Activated CD8-positive, alpha-beta T cell treated with anti-CD3 and anti-CD28 coated beads, Interleukin-2, amount 10 ng/mL, durations not matched to agents 7 days and 5 days (primary cell): ENCODE measurements at places on chromosomes 13 and 19. TPM values are rescaled to one million over a fixed set of nuclear protein-coding genes. Genes with fewer than 3 reads are reported as not detected.

Gene EXOC3L2
- total RNA-seq: not detected

Gene IQCN
- 4.2 TPM for total RNA-seq

Gene KLK2
- not detected for total RNA-seq

Gene VAV1
- total RNA-seq: 122 TPM

Gene COG6
- total RNA-seq: 26.0 TPM

Gene SEMA6B
- not detected for total RNA-seq

Gene KLK15
- total RNA-seq: not detected

Gene ATXN8OS
- total RNA-seq: not detected

Gene UBE2L5
- not detected for total RNA-seq

Gene COL5A3
- total RNA-seq: 0.18 TPM

Gene CCDC70
- total RNA-seq: not detected

Gene GRK1
- total RNA-seq: 0.05 TPM

Gene LRG1
- total RNA-seq: not detected

Gene ZNF135
- 1.2 TPM for total RNA-seq

Gene RANBP3
- total RNA-seq: 82.2 TPM

Gene CALR3
- not detected for total RNA-seq

DNA sequence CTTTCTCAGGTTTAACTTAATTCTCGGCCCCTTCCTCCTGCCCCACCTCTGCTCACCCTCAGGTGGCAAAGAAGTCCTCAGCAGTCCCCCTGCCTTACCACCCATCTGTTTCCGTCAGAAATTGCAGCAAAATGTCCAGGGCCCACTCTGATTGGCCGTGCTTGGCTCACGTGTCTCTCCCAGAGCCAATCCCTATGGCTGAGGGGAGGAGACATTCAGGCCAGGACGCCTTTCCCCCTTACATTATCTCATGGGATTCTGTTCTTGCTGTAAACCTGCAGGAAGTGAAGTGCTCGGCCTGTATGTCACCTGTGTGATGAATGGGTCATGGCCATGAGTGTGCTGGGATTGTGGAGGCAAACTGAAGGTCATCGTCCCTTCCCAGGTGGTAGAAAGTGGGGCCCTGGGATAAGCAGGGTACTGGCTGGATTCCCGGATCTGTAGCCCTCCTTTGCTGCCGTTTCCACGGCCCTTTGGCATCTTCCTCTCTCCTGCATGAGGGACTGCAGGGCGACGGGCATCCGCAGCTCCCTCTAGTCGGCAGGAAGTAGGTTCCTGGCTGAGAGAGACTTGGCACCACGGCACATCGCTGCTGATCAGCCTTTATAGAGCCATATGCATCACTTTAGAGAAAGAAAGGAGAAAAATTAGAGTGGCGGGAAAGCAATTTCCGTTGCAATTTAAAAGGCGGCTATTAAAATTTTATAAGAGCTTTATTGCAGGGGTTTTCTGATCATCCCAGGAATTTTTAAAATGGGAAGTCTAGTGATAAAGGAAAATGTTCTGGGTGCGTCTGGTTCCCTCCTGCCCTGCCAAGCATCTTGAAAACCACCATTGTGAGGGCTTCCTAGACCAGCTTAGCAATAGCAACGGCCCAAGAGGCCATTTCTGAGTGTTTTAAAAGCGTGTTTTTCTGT lies 118.2 kb downstream of the SIPA1L3 start:
- no peak for DNase-seq

- DNase-seq: no peak
These were observed 10.2 kb downstream of the TSC22D1 start for GRCh38 chr13:44565881-44566280.

DNA sequence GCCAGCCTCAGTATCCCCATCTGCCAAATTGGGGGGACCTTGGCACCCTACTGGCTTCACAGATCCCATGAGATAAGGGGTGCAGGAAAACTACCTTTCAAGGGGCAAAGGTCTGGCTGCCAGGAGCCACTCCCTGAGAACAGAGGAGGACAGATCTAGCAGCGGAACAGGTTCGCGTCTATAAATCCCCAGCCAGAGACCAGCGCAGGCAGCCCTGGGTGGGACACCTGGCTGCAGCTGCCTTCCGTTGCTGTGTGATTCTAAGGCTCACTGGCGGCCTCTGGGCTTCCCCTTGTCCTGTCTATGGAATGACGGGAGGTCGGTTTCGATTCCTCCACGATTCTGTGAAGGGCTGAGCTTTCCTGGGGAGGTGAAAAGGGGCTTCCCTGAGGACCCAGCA lies 7.3 kb downstream of the RELB start:
- DNase-seq: no peak

DNA sequence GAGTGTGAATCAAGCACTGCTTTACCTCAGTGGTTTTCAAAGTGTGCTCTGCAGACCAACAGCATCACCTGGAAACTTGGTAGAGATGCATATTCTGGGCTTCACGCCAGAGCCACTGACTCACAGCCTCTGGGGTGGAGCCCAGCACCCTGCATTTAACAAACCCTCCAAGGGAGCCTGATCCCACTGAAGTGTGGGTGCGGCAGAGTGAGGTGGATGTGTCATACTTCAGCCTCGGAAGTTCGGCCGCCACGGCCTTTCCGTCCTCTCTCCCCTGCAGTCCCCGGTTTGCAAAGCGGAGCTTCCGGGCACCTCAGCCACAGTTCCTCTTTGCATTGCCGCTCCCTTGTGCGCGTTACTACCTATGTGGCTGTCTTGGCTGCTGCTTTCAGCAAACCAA lies 33.3 kb upstream of the MICU2 start:
- DNase-seq: no peak

GRCh38 chr13:45446181-45446580 lies 18.6 kb upstream of the COG3 start:
- DNase-seq: no peak

GRCh38 chr13:36346222-36347083 lies at the start of gene SPART:
Gene SPART, minus strand, starts transcription at chr13:36346394. Its CDS starts 10,564 bp downstream, at chr13:36335830.
- peak; percentile 93 for DNase-seq

GRCh38 chr13:46288570-46289259 lies 77.0 kb downstream of the LRRC63 start:
- peak; percentile 50 for DNase-seq

DNA sequence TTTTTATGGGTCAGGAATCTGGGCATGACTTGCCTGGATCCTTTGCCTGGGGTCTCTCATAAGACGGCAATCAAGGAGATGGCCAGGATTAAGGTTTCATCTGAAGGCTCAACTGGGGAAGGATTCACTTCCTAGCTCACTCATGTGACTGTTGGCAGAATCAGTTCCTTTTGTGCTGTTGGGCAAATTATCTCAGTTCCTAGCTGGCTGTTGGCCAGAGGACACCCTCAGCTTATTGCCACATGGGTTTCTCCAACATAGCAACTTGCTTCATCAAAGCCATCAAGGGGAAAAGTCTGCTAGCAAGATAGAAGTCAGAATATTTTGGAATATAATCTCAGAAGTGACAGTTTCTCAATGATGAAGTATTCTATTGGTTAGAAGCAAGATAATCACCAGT lies 12.2 kb upstream of the EVI5L start:
- no peak for DNase-seq

- no peak for DNase-seq
These were observed 138.6 kb upstream of the UFM1 start for GRCh38 chr13:38210928-38211596.

GRCh38 chr13:30624630-30625029 lies 6.9 kb downstream of the USPL1 start:
- DNase-seq: no peak

GRCh38 chr19:3852614-3853254 lies 16.1 kb downstream of the ZFR2 start:
- peak; percentile 29 for DNase-seq

- no peak for DNase-seq
These were observed 13.1 kb upstream of the FOXO1 start for GRCh38 chr13:40679480-40679985.

DNA sequence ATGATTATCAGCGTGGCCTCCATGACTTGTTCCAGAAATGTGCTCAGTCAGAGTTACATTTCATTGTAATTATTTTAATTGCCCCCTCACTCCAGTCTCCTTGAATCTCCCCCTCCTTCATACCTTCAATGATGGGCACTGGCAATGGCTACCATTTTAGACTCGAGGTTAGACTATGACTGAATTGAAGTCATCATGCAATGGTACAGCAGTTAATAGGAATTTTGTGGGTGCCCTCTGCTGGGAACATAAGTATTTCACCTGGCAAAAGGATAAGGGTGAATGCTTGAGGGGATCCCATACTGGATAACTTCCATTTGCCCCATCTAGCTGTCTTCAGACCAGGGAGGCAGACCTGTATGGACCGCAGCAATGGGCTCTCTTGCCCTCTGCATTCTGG lies 32.2 kb upstream of the USP12 start:
- no peak for DNase-seq

- no peak for DNase-seq
These were observed 728.9 kb upstream of the ARGLU1 start for GRCh38 chr13:107296804-107297203.

DNA sequence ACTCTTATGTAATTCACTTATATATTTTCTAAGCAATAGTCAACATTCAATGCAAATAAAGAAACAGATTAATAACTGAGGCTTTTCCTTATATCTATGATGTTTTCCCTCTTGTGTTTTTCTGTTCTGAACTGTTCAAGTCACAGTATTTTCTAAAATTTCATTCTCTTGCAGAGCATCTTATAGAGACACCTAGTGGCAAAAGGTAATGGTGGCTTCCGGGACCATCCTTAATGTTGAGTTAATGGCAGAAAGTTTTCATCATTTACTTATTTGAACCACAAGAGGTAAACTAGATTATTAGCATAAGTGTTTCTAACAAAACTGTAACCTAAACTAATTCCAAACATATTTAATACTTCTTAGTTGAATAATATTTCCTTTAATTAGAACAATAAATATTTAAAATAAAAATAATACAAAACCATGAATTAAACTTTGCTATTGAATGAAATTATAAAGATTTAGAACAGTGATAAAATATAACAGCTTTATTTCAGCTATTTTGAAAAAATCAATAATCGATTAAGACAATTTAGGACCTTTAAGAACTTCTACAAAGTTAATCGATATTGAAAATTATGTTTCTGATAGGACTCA lies 1.7 kb upstream of the SLITRK5 start:
- no peak for DNase-seq

GRCh38 chr19:8109455-8109854 lies 39.9 kb downstream of the FBN3 start:
- no peak for DNase-seq

- no peak for DNase-seq
These were observed 565.0 kb downstream of the FGF9 start for GRCh38 chr13:22235950-22236290.

DNA sequence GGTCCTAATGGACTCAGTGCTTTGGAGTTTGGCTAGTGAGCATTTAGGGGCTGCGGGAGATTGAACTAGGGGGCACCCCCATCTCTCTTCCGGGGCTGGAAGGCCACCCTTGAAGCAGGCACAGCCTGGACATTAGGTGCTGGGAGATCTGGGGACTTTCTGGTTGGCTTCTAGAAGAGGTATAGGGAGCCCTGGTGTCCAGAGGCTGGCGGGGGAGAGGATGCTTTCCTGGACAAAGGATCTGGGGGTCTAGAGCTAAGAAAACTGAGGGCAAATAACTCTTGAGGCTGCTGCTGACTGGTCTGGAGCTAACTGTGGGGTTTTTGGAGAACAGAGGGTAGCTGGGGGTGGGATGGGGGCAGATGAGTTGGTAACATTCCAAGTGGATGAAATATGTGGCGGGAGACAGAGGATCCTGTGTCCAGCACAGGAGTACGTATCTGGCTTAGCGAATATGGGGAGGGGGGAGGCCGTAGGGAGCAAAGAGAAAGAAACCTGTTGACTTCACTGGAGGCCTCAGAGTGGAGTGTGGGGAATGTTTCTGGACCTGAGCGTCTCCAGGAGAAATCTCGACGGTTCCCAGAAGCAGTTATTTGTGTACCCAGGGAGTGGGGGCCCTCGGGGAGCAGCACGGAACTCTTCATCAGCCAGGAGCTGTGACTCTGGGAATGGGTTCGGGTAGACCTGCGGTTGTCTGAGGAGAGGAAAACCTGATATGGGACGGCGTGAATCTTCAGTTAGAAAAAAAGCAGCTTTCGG lies 1.4 kb downstream of the HNRNPUL1 start:
- DNase-seq: no peak

GRCh38 chr13:46551410-46552302 lies 1.3 kb upstream of the LRCH1 start:
- DNase-seq: peak; percentile 71

- DNase-seq: no peak
These were observed 77.4 kb upstream of the FARP1 start for GRCh38 chr13:98065468-98065867.

DNA sequence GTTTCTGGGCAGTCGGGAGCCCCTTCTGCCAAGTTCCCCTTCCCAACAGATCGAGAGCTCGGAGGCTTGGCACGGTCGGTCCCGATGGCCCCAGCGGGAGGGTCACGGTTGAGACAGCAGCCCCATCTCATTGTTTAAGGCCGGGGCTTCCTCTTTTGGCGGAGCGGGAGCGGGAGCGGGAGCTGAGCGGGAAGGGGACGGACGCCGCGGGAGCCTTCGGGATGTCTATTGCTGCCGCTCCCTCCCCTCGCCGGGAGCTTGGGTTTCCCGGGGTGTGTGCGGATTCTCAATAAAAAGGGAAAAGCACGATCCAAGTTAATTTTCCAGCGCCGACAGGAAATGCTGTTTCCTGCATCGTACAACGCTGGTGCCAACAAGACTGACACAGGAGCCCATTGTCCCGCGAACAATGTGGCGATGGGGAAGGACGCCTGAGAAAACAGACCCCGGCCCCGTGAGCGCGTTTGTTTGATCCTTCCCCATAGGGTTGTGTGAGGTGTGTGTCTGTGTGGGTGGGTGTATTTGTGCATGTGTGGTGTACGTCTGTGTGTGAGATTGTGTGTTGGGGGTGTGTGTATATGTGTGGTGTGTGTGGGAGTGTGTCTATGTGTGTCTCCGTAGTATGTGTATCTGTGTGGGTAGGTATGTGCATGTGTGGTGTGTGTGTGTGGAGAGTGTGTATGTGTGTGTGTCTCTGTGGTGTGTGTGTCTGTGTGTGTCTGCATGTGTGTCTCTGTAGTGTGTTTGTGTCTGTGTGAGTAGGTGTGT lies 36.3 kb upstream of the FLT1 start:
- no peak for DNase-seq

DNA sequence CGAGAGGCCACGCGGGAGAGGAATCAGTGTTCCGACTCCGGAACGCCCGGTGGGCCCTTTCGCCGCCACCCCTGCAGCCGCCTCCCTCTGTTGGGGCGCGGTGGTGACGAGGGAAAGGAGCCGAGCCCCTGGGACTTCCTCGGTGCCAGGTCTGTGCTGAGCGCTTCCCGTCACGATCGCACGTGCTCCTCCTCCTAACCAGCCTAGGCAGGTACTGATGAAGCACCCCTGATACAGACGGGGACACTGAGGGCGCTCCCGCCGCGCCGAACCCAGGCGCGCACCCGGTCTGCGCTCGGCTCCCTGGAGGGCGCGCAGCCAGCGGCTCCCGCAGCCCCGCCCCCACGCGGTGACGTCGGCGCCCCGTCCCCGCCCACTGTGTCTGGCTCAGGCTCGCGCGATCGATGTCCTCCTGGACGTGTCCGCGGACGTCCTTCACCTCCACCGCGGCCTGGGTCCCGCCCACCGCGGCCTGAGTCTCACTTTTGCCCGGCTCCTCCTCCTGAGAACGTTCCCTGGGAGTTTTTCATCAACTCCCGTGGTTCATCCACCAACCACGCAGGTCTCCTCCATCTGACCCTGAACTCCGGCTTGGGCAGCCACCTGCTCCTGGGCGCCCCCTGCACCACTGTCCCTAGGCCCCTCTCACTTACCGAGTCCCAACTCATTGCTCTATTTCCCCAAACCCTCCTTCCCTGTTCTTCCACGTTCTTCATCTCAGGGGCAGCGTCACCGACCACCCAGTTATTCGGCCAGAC lies 2.6 kb upstream of the KLK15 start:
- DNase-seq: peak; percentile 78
